ENCODE measurements at places on chromosomes 1 and 21.
A peak's percentile ranks its signal among the peaks of the same experiment; 100 is the strongest.

- DNase-seq: peak; percentile 40
Observed at GRCh38 chr1:51697166-51697565, 80.3 kb downstream of the OSBPL9 start.

- no peak for DNase-seq
Observed at GRCh38 chr1:177710696-177711620, 258.9 kb downstream of the SEC16B start.

DNA sequence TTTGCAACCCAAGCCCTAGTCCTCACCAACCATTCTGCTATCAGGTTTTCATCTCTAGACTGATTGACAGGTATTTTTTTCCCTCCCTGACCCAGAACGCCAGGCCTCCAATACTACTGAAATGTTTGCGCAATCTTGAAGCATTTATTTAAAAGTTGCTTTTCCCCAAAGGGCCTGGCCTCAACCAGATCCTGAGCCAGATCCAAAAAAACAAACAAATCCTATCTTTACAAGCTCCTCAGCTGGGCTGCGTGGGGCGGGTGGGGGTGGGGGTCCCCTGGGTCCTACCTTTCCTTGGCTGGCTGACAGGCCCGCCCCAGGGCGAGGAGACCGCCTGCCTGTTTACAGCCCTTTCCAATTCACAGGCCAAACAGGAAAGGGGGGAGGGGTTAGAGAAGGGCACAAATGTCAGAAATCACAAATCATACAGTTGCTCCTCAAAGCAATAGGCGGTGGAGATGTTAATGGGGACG, 98.8 kb downstream of the FOXD2 start:
- DNase-seq: no peak

GRCh38 chr1:42164551-42165420, at the start of gene GUCA2A:
GUCA2A (minus strand) TSS chr1:42164745; CDS start chr1:42164712, 33 bp downstream.
- DNase-seq: no peak

- DNase-seq: peak; percentile 30
Observed at GRCh38 chr1:39922251-39922688, 20.6 kb upstream of the MYCL start.

DNA sequence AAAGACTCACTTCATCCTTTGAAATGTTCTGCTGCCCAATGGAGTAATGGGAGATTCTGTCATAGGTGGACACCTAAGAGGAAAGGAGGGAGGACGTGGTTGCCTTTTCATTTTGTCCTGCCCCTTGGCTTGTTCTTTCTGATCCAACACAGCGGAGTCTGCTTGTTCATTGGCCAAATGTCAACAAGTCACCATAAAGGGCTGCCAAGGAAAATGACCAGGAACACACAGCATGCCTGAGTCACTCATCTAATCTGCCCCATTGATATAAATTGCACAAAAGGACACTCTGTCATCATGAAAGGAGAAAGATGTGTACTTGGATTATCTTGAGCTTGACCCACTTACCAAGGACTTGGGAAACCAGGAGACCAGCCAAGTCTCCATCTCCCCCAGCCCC, 422.9 kb downstream of the SETD4 start:
- peak; percentile 86 for DNase-seq

Measured in GM23248 (cell line).